Renal cortex interstitium (tissue), 15 donors: ENCODE measurements at places on chromosomes 7 and 10.

DNA sequence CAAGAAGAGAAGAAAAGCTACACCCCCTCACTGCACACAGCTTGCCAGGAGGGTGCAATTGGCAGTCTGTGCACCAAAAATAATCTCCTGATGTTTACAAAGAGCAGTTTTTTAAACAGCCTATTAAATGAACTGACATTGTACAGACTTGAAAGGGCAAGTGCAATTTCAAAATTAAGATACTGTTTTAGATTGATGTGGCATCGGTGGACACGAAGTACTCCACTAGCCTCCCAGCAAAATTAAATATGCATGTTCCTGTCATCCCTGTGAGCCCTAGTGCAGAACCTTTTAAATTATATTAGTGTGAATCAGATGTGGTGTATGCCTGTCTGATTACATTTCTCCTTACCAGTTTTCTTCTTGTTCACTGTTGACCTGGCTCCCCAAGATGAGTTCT is 87.9 kb downstream of the WIPF3 start:
- no peak for DNase-seq

DNA sequence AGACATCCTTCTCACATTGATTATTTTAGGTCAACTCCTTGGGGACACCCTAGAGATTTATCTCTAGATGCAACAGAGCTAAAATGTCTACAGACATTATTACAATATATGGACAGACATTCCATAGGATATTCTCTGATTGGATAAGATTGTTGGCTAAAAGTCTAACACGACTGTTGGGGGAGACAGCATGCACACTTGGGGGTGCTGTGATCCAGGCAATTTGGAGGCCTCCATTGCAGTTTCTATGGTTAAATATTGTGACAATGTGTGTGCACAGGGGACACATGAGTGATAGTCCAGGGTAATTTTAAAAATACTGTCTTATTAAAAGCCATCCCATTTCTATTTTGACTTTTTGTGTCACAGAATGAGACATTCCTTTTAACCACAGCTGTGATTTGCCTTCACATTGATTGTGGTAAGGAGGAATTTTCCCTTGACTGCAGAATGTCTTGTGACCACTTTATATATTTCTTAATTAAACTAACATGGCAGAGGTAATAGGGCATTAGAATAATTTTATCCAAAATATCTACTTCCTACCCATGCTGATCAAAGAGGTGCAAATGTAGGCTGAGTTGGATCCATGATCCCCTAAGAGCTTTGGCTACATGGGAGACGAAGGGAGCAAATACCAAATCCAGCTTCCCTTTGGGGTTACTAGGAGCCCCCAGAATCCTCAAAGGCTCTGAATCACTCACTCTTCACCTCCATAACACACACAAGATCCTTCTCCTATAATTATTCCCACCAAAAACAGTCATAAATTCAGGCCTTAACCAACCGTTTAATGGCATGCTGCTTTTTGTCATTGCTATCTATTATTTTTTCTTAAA is 7.3 kb downstream of the TFPI2 start:
- no peak for DNase-seq

GRCh38 chr7:101200862-101201599 is at the start of gene MOGAT3:
Gene MOGAT3 (minus strand): TSS chr7:101201036. CDS start chr7:101200854, 182 bp downstream.
- DNase-seq = no peak

DNA sequence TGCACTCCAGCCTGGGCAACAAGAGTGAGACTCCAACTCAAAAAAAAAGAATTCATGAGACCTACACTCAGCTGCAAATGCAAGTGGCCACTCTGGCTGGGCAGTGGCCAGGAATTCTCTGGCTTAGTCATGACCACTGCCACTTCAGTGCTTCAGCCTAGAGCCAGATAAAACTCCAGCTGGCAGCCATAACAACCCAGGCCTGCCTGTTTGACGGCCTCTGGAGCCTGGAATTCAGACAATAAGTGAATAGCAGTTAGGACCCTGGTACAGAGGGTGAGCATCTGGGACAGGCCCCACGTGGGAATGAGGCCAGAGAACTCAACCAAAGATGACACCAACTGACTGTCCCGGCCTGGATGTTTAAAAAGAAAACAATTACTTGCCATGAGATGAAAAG is 18.9 kb downstream of the RCC1L start:
- no peak for DNase-seq

- no peak for DNase-seq
These were observed 38.1 kb upstream of the PRSS1 start for GRCh38 chr7:142711196-142711595.

DNA sequence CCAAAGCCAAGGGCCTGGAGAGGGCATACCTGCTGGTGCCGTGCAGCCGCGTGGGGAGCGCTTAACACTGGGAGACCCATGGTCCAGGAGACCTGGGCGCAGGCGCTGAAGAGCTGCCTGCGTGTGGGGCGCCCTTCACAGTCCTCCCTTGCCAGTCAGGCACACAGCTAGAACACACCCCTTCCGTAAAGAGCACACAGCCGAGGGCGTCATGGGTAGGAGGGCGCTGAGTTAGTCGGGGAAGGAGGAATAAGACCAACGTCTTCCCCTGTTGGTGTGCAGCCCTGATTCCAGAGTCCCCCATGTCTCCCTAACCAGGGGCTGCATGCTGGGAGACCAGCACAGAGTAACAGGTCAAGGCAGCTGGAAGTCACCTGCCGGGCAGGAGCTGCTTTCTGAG is 273.9 kb downstream of the USP6NL start:
- DNase-seq = no peak

DNA sequence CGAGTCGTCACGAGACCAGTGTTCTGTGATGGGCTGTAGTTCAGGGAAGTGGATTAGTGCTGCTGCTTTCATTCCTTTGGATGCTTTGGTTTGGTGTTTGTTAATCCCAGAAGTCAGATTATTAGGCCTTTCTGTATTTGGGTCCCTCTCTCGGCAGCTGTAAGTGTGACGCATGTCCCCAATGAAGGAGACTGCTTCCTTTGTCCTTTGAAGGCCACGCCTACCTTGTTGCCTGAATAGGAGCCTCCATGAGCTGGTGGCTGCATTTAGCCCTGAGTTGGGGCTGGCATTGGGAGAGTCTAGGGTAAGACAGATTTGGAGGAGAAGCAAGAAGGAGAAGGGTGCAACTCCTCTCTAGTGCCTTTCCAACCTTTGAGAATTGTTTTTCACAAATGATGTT is 34.5 kb downstream of the DOCK1 start:
- no peak for DNase-seq

GRCh38 chr10:7950981-7951847 is 103.3 kb upstream of the GATA3 start:
- no peak for DNase-seq

- DNase-seq = no peak
These were observed 1.3 kb downstream of the PFKFB3 start for GRCh38 chr10:6204063-6204340.

DNA sequence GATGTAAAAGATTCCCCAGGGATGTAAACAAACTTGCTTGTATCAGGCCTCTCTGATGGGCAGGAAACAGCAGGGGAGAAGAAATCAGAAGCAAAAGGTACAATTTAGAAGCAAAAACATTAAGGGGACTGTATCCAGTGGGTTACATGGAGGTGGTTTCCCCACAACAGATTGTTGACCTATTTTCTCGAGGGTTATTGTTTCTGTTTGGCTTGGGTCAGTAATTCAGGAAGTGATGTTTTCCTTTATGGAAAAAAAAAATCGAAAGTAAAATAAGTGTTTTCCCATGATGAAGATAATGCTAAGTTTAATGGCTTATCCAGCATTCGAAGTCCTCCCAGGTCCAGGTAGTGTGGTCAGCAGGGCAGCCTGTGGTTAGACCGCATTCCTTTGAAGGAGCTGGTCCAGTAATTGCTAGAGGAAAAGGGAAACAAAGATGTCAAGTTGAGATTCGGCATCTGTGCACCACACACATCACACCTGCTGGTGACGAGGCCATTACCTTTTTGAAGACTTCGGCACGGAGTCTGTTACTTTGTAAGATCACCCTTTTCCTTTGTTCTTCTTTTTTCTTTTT is 37.3 kb upstream of the ADAM12 start:
- no peak for DNase-seq

GRCh38 chr7:151663382-151664100 is 143.8 kb upstream of the RHEB start:
- no peak for DNase-seq

- no peak for DNase-seq
These were observed 58.2 kb downstream of the VWA2 start for GRCh38 chr10:114297136-114297705.

GRCh38 chr7:45389073-45389872 is 184.9 kb upstream of the ADCY1 start:
- no peak for DNase-seq

DNA sequence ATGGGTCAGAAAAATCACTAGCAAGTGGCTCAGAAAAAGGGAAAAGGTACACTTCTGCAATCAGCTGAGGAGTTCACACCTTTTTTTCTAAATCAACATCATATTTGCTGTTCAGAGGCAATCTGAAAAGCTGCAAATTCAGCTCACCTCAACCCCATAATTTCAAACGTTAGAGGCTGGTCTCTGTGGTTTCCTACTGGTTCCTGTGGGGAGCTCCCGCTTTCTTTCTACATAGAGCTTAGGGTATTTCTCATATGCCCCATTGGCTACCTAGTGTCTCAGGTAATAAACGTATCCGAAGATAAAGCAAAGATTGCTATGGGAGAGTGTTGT is 5.2 kb upstream of the ZNF22 start:
- no peak for DNase-seq

- no peak for DNase-seq
These were observed 62.5 kb upstream of the PALS2 start for GRCh38 chr7:24510759-24511158.

DNA sequence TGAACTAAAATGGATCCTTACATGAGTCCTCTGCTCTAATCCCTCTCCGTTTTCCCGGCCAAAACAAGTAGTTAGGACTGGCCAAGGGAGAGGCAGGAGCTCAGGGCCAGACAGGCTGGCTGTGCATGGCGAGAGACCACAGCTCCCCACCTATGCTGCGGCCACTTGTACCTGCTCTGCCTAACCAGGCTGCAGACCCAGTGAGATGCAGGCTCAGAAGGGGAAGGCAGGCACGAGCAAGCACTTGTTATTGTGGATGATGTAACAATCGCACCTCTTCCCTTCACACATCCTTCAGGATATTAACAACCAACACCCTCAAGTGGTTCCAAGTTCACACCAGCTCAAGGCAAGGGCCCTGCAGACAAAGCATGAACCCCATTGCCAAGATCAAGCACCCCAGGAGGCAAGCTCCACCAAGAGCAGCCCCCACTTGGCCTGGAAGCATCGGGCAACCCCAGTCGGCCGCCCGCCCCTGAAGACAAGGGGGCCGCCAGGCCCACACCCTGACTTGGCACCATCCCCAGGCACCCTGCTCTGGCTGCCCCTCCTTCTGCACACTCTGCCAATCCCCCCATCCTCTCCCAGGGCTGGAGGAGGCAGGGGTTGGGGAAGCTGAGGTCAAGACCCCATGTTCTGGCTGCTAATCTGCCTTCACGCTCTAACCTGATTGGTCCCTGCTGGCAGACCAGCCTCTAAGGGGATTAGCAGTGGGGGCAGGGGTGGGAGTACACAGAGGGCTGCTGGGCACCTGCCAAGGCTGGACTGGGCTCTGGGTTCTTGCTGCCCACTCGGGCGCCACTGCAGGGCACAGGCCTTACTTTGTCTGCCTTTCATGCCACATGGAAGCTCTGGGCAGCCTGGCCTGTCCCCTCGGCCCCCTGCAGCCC is 111.3 kb downstream of the SLIT1 start:
- DNase-seq = no peak

GRCh38 chr10:132943791-132944404 is 1.5 kb upstream of the CFAP46 start:
- no peak for DNase-seq

DNA sequence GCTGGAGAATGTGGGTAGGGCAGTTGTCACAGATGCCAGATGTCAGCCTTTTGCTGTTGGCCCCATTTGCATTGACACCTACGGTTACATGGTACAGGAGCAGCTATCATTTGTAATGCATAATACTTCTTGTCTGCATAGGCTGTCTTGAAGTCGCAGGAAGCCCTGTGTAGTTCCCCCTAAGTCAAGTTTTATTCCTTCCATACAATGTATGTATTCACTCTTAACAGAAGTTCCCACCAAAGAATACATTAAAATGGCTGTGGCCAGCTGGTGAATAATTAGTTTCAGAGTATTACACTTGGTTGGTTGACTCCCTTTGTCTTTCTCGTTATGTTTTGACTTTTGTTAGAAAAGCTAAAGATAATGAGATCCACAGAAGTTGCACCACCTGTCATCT is 1169.0 kb downstream of the REEP3 start:
- DNase-seq = no peak

DNA sequence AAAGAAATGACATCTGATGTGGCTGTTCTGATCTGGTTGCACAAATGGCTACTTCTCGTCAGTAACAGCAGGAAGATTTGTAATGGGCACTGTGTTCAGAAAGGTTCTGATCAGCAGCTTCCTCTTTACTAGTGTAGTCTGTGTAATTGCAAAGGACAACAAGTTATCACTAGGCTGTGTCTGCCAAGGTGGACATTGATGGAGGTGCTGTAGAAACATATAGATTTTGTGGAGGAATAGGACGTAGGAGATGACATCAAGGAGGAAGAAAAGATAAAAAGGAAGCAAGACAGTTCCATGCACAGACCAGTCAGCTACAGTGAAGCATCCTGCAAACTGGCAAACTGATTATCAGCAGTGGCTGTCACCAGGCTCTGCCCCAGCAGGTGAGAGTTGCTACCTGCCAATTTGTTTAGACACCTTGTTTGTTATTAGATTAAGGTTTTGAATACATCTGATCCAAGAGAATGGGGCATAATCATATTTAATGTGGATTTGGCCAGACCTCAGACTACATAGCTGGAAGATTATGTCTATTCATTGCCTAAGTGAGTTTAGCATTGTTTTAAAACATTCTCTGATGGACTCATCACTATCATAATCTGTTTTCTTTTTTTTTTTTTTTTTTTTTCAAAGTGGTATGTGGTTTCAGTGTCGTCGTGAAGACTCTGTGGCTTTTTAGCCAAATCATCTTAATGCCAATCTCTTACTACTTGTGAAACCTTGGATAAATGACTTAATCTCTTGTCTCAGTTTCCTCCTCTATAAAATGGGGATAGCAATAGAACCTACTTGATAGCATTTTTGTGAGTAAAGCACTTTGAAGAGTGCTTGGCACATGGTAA is 417.9 kb upstream of the LRGUK start:
- no peak for DNase-seq

GRCh38 chr10:78952686-78953085 is 116.1 kb upstream of the ZMIZ1 start:
- DNase-seq = no peak

DNA sequence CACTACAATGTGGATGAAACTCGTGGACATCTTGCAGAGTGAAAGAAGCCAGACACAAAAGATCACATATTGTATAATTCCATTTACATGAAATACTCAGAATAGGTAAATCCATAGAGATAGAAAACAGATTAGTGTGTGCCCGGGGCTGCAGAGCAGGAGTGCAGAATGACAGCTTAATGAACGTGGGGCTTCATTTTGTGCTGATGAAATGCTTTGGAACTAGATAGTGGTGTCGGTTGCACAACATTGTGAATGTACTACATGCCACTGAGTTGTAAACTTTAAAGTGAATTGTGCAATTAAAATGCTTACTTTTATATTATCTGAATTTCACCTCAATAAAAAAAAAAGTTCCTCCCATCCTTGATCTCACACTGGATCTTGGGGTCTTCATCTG is 31.8 kb upstream of the CARD11 start:
- DNase-seq = no peak
